ENCODE measurements at places on chromosomes 11 and 22.

GRCh38 chr11:27173545-27173944 is 132.9 kb downstream of the BBOX1 start:
- no peak for DNase-seq

- no peak for DNase-seq
Observed at GRCh38 chr22:39181356-39181755, 28.9 kb upstream of the CBX7 start.

DNA sequence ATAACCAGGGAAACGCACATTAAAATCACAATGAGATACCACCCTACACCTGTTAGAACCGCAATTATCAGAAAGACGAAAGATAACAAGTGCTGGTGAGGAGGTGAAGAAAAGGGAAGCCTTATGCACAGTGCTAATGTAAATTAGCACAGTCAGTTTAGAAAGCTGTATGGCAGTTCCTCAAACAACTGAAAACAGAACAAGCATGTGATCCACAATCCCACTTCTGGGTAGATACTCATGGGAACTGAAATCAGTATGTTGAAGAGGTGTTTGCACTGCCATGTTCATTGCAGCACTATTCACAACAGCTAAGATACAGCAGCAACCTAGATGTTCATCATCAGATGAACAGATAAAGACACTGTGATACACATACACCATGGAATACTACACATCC is 75.0 kb upstream of the CCND1 start:
- no peak for DNase-seq

- no peak for DNase-seq
Observed at GRCh38 chr22:29670626-29671025, 49.2 kb upstream of the CABP7 start.

GRCh38 chr22:22870577-22871404 is 16.8 kb upstream of the IGLL5 start:
- DNase-seq, result no peak

DNA sequence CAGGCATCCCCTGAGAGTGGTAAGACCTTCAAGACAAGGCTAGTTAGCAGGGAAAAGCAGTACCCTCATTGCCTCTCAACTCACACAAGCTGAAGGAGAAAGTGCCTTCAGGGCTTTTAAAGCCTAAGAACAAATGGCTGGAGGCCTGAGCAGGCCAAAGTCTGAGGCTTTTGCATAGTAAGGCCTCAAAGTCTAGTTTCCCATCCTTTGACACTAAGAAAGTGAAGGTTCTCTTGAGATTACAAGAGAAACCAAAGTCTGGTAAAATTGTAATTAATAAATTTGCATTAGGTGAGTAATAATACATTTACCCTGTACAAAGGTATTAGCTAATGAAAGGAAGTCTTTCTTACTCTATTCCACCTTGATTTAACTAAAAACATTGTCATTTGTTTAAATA is 47.0 kb upstream of the CCDC89 start:
- DNase-seq, result no peak

DNA sequence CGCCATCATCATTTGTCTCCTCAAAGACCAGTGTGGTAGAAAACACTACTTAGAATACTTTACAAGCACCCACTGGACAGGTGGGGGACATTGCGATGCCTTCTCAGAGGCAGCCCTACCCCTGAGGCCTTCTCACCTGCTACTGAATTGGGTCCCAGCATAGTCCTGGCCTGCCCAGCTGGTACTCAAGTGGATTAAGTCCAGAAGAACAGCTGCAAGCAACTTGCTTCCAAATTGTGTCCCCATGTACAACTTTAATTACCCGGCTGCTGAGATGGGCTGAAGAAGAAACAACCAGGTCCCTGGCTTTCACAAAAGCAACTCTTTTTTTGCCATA is 12.3 kb downstream of the ABTB2 start:
- DNase-seq, result no peak

GRCh38 chr11:119696378-119697222 is 32.4 kb downstream of the NECTIN1 start:
- no peak for DNase-seq

DNA sequence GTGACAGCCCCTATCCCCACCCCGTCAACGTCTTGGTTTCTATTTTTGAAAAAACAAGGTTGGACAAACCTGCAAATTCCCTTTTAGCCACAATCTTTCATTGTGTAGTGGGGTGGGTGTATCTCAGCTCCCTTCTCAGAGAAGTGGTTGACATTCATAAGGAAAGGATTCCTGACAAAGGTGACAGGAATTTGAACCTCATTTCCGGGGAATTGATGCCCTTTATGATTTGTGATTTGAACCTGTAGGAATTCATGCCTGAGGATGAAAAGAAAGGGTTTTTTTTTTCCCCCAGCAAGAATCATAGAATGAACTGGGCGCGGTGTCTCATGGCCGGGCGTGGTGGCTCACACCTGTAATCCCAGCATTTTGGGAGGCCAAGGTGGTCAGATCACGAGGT is 14.5 kb downstream of the YPEL4 start:
- DNase-seq, result no peak

Data from activated CD4-positive, alpha-beta T cell treated with anti-CD3 and anti-CD28 coated beads for 24 hours (primary cell).